Regular cardiac myocyte (primary cell): ENCODE measurements at places on chromosomes 4 and X. TPM values are rescaled to one million over a fixed set of nuclear protein-coding genes. Genes with fewer than 3 reads are reported as not detected.

OCRL gene
- 20.9 and 21.7 TPM in 2 replicates for total RNA-seq

FAT1 gene
- 185 and 230 TPM in 2 replicates for total RNA-seq

AFM gene
- not detected in 2 replicates for total RNA-seq

SPANXC gene
- not detected in 2 replicates for total RNA-seq

RPS6KA6 gene
- total RNA-seq = 2.3 and 2.5 TPM in 2 replicates

VGLL1 gene
- total RNA-seq = not detected in 2 replicates

OR13H1 gene
- not detected in 2 replicates for total RNA-seq

SYP gene
- 0.19 and 0.28 TPM in 2 replicates for total RNA-seq

APLN gene
- 8.8 and 14.9 TPM in 2 replicates for total RNA-seq

APOO gene
- 7.9 and 14.6 TPM in 2 replicates for total RNA-seq

NOX1 gene
- total RNA-seq = not detected in 2 replicates

JCHAIN gene
- total RNA-seq = 0.19 and 2.0 TPM in 2 replicates

ELK1 gene
- 19.7 and 20.9 TPM in 2 replicates for total RNA-seq

KIAA1210 gene
- not detected in 2 replicates for total RNA-seq

WDR44 gene
- total RNA-seq = 15.5 and 16.5 TPM in 2 replicates

TLR10 gene
- total RNA-seq = under 0.01 TPM in 1 of 2 replicates, not detected in the other

SSX1 gene
- total RNA-seq = not detected in 2 replicates

TEX11 gene
- not detected in 2 replicates for total RNA-seq

PLA2G12A gene
- 11.9 and 30.4 TPM in 2 replicates for total RNA-seq

BLTP1 gene
- total RNA-seq = 40.1 and 77.5 TPM in 2 replicates

CDKL2 gene
- total RNA-seq = under 0.01 and 1.1 TPM in 2 replicates

NR3C2 gene
- 3.3 and 8.5 TPM in 2 replicates for total RNA-seq

PCDH10 gene
- 4.5 and 21.3 TPM in 2 replicates for total RNA-seq

SLC6A14 gene
- not detected in 2 replicates for total RNA-seq

GPR78 gene
- under 0.01 and 0.85 TPM in 2 replicates for total RNA-seq

SPANXN4 gene
- total RNA-seq = not detected in 2 replicates

ESX1 gene
- total RNA-seq = not detected in 2 replicates
